Left renal pelvis (tissue), 4 donors: ENCODE measurements at places on chromosomes 3 and 15. TPM values are rescaled to one million over a fixed set of nuclear protein-coding genes. Genes with fewer than 3 reads are reported as not detected.

DNA sequence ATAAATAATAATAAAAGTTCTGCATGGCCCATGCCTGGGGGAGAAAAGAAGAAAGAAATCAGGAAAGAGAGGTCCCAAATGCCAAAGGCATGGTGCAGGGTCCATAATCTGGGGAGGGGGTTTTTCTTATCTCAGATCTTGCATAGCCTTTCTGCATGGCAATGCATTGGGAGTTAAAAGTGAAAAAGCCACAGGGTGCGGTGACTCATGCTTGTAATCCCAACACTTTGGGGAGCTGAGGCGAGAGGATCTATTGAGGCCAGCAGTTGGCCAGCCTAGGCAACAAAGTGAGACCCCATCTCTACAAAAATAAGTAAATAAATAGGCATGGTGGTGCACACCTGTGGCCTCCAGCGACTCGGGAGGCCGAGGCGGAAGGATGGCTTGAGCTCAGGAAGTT is 76.8 kb upstream of the GATA2 start:
- DNase-seq = no peak

GRCh38 chr15:90871716-90872485 is 3.5 kb downstream of the FURIN start:
- DNase-seq = no peak

- DNase-seq = no peak
Measured at GRCh38 chr3:60176614-60177013, 1074.6 kb downstream of the FHIT start.

- DNase-seq = no peak
Measured at GRCh38 chr15:90138071-90138833, 36.0 kb upstream of the IDH2 start.

ANKRD63 gene
- not detected for polyA plus RNA-seq

DUOX2 gene
- polyA plus RNA-seq = 0.09 TPM

ANKUB1 gene
- polyA plus RNA-seq = not detected

- DNase-seq = no peak
Measured at GRCh38 chr3:111989061-111989678, 9.6 kb upstream of the TAGLN3 start.

DNA sequence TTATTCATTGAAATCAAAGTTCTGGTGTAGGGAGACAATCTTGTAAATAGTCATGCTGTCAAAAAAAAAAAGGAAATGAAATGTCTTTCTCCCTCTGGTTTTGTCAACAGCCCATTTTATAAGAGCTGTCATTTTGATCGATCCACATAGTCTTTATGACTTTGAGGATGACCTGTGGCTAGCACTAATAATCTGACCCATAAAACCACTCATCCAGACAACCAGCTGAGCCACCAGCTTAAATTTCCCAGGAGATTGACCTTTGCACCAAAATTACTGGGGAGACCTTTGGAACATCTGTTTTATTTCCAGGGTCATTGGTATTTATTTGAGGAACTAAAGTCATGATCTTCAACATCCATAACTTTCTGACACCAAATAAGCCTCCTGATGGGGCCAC is 98.5 kb upstream of the MME start:
- DNase-seq = no peak

- no peak for DNase-seq
Measured at GRCh38 chr15:48388016-48388851, 57.0 kb downstream of the DUT start.

DNA sequence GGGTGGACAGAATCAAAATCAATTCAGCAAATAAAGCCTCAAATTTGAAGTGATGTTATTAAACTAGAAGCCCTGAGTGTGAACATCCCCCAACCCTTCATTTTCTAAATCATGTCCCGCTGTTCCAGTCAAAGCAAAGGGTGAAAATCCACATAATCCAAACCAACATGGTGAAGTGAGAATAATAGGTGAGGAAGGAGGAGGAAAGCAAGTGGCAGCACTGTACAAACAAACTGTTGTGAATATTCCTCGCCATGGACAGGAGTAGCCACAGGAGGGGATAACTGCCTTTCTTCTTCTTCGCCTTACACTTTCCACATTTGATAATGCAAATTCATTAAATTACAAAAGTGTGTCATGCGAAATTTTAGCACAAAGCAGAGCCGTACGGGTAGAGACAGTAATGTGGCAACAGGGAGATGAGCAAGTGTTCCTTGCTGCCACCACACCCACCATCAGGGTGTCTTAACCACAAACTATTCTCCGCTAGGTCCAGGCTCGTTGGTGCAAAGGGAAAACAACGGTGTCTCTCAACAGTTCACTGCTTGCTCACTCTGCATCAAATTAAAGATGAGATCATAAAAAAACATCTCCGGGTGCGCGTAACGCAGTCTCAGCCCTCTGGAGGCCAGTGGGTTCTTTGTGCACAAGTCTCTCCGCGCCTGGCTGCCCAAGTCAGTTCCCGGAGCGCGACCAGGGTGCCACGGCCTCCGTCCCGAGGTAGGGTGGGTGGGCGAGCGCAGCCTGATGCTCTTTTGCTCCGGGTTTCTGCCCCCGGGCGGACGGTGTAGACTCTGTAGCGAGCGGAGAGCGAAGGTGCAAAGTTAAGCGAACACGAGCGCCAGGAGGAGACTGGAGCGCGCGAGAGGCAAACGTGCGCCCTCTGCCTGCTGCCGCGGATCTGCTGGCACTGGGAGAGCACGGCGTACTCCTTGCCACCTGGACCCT is 6.7 kb downstream of the EPHA3 start:
- DNase-seq = peak; percentile 61

DNA sequence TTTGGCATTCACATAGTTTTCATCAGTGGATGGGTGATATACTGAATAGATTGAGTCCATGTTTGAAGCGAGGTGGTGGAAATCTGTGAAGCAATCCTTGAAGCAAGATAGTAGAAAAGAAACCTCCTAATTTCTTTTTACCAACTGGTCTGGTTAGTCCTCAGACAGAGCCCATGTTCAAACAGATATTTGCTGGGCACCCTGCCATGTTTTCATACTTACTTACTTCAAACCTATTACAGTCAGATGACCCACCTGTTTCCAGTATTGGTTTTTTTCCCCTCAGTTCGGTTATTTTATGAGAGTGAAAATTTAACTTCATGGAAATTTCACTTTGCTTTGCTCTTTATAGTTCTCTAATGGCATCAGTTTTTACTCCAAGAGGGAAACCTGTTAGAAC is 23.7 kb downstream of the EXOSC7 start:
- DNase-seq = no peak

- no peak for DNase-seq
Measured at GRCh38 chr3:157671656-157672055, 168.4 kb upstream of the VEPH1 start.

CCR9 gene
- 0.19 TPM for polyA plus RNA-seq

CCR8 gene
- not detected for polyA plus RNA-seq

GRCh38 chr3:81864272-81864671 is 102.8 kb upstream of the GBE1 start:
- no peak for DNase-seq

DNA sequence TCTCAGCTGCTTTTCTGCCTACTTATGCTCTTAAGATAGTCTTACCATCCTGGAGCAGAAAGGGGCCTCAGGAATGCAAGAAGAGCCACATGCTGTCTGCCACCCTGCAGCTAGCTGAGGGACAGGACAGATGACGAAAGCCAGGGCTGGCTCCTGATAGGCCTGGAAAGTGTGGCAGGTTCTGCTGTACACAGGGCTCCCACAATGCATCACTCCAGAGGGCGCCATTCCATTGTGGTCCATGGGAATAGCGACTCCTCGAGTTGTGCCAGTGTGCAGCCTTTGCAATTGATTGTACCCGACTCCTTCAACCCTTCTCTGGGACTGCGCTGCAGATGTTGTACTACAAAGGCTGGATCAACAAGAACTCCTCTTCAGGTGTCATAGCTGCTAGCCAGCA is 11.2 kb downstream of the ACAN start:
- no peak for DNase-seq

DNA sequence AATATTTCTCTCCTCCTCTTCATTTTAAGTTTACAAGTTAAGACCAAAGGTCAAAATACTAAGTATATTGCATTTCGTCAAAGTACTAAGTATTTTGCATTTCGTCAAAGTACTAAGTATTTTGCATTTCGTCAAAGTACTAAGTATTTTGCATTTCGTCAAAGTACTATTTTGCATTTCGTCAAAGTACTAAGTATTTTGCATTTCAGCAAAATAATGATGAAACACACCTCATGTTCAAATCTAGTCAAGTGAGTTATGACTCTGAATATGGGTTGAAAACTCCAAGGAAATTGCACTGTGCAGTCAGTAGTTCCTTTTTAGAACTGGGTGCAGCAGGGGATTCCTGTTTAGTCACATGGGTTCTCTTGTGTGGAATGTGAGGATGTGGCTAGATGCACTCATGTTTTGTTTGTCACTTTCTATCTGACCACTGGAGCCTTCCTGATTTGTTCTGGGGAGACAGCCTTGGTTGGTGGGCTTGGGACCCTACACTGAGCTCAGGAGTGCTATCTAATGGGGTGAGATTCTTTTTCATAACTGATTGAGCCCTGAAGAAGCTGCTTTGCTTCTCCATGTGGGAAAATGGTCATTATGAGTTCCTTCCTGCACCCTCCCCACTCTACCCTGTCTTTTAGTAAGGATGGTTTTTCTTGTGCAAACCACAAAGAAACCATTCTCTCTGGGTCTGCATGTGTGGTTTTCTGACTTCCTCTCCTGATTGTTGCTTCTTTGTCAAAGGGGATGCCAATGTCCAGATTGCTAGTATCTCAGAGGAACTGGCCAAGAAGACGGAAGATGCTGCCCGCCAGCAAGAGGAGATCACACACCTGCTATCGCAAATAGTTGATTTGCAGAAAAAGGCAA is 73.4 kb downstream of the CCK start:
- DNase-seq = no peak

- no peak for DNase-seq
Measured at GRCh38 chr3:12518261-12519028, 26.9 kb downstream of the MKRN2OS start.

DNA sequence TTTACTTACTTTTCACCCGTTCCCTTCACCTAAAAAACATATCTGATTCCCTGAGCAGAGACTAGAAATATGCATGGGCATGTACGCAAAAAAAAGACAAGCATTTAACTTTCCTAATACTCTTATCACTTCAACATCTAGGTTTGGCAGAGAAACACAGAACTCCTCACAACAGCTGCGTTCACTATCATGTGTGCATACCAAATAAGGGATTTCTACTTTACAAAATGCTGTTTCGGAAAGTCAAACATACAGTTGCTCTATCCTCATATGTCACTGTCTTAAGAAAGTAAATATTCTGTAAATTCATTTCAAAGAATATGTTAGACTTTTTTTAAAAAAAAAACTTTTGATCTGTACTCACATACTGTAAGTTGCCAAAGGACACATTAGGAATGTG is 65.1 kb upstream of the CBLB start:
- no peak for DNase-seq

LOXL1 gene
- polyA plus RNA-seq = 83.8 TPM

CDHR4 gene
- not detected for polyA plus RNA-seq

- DNase-seq = no peak
Measured at GRCh38 chr3:81301230-81301629, 460.2 kb downstream of the GBE1 start.

DNA sequence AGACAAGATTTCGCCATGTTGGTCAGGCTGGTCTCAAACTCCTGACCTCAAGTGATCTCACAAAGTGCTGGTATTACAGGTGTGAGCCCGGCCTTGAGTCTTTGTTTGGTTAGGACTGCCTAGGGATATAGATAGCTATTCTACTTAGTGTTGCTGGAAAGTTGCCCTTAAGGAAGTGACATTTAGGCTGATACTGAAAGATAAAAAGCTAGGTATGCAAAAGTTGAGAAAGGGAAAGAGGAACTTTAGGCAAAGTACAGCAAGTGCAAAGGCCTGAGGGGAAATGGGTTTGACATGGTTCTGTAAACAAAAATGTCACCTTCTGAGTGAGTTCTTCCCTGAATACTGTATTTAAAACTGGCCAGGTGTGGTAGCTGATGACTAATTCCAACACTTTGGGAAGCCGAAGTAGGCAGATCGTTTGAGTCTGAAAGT is 111.5 kb downstream of the ZNF609 start:
- DNase-seq = no peak

GATM gene
- 169 TPM for polyA plus RNA-seq

ADGRG7 gene
- polyA plus RNA-seq = not detected

TP53BP1 gene
- polyA plus RNA-seq = 91.7 TPM

- no peak for DNase-seq
Measured at GRCh38 chr15:63752979-63753378, 80.8 kb downstream of the HERC1 start.

DNA sequence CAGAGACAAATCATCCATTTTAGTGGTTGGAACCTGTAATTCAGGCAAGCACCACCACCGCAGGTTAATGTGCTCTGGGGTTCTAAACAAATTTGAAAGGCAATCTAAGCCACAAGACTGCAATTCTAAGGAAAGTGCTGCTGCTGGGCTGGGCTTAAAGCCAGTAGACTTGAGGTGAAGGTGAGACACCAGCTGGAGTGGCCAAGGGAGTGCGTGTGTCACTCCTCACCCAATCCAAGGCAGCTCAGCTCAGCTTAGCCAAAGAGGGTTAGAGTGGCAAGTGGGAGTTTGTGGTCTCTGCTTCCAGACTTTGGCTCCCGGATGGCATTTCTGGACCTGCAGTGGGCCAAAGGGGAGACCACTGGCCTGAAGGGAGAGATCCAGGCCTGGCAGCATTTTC is 1655.6 kb downstream of the SI start:
- DNase-seq = no peak

GRCh38 chr15:57684491-57685151 is 21.9 kb upstream of the POLR2M start:
- DNase-seq = no peak

DNA sequence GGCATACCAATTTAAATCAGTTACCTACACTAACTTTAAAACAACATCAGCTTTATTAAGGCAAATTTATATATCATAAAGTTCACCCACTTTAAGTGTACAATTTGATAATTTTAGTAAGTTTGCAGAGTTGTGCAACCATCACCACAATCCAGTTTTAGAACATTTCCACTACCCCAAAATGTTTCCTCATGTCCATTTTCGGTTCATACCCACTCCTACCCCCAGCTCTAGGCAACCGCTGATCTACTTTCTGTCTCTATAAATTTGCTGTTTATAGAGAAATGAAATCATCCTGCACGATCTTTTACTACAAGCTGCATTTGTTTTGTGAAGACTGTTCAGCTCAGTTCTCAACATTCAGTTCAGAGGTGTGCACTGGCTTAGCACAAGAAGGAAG is 31.5 kb upstream of the FAM81A start:
- no peak for DNase-seq

DNA sequence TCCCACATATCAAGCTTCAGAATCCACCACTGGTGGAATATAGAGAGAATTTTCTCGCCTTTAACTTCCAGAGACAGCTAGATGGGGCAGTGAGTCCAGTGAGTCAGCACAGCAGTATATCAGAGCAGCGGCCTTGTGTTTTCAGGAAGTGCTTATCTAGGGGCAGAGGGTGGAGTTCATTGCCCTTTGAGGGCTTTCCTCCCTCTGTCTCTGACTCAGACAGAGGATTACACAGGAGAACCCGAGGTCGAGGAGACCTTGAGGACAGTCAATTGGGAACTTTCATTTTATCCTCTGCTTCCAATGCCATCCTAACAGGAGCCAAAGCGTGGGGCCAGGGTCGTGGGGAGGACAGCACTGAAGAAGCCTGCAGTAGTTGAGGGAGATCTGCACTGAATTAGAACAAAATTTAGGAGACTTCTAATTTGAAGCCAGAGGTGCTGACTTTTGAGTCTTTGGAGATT is 109.6 kb upstream of the UMPS start:
- no peak for DNase-seq
